Hematopoietic multipotent progenitor cell (in vitro differentiated cells): ENCODE measurements at places on chromosomes 3 and 15. TPM values are rescaled to one million over a fixed set of nuclear protein-coding genes. Genes with fewer than 3 reads are reported as not detected.

DNA sequence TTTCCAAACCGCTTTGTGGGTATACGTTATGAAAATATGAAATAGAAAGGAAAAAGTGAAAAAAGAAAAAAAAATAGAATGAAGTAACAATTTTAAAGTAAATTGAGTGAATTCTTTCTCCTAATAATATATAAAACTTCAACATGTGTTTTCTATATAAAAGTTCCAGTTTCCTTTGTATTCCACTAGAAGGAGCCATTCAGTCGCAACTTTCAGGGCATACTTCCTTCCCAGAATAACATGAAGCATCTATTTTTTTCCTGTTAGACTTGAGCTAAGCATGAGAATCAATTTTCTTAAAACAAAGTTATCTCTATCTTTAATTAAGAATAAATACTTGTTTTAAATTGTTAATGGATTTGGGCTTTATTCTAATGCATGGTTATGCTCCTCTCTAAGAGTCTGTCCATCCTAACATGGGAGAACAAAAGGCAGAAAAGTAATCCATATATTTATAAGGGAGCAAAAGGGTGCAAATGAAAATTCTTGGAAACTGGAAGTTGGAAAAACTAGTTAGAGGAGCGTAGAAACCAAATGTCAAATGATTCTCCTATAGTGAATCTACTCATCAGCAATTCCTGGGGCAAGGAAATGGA lies 16.0 kb upstream of the VGLL3 start:
- no peak for DNase-seq

- no peak for DNase-seq
Observed at GRCh38 chr3:183884097-183884426, 618 bp downstream of the PARL start.

The FAIM gene
- total RNA-seq: 5.1 TPM

DNA sequence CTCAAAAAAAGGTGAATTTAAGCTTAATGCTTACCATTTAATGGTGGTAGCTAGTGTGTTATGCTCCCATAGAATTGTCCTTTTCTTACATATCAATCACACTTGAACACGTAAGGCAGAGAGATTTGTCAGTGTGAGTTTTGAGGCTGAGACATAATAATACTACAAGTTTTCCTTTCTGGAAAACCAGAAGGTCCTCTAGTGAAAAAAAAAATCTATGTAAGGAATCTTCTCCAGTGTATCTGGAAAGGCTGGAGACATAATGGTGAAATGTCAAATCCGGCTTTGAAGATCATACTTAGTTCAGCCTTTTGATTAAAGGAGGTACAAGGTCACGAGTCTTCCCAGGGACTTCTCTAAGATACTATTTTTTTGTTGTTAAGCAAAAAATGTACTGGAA lies 3.4 kb downstream of the TSC22D2 start:
- no peak for DNase-seq
